ENCODE measurements at places on chromosomes 7 and 10. TPM values are rescaled to one million over a fixed set of nuclear protein-coding genes. Genes with fewer than 3 reads are reported as not detected.

SPDYE1 gene
- 0.09 TPM for total RNA-seq

GRCh38 chr7:129556607-129557133, 54.3 kb downstream of the SMKR1 start:
- DNase-seq, result no peak

OR13A1 gene
- 0.31 TPM for total RNA-seq

- DNase-seq, result peak; percentile 36
Measured at GRCh38 chr7:97018791-97019531, 5.7 kb downstream of the DLX5 start.

VWDE gene
- 1.7 TPM for total RNA-seq

EFCAB10 gene
- total RNA-seq, result 18.5 TPM

NAT16 gene
- not detected for total RNA-seq

Data from lung (tissue), 17 donors.